Right ventricle myocardium inferior (tissue), 1 donor: ENCODE measurements at places on chromosomes 5 and 9. TPM values are rescaled to one million over a fixed set of nuclear protein-coding genes. Genes with fewer than 3 reads are reported as not detected.
A peak's percentile ranks its signal among the peaks of the same experiment; 100 is the strongest.

DNA sequence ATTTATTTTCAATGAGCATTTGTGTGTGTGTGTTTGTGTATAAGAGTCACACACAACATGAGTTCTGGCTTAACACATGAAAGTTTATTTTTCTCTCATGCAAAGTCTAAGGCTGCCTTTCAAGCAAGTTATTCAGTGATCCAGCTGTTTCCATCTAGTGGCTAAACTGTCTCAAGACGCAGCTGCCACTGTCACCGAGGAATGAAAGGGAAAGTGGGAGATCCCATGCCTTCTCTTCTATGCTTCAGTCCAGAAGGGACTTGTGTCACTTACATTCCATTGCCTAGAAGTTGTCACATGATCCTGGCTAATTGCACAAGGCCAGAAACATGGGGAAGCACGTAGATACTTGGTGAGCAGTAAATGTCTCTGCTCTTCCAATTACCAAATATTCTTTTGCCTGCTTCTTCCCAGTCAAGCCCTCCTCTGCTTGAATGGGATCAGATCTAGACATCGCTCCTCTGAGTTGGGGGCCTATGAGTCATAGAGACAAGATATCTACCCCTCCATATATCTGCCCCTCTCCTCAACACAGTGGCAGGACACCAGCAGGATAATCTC lies 30.4 kb upstream of the SLIT3 start:
- no peak for DNase-seq

The SPINK13 gene
- total RNA-seq, result not detected

- DNase-seq, result no peak
Measured at GRCh38 chr5:27462936-27463335, 424.6 kb upstream of the CDH9 start.

The SEMA5A gene
- 28.6 TPM for total RNA-seq

GRCh38 chr9:130921300-130921988 lies 17.6 kb downstream of the FIBCD1 start:
- DNase-seq, result no peak

DNA sequence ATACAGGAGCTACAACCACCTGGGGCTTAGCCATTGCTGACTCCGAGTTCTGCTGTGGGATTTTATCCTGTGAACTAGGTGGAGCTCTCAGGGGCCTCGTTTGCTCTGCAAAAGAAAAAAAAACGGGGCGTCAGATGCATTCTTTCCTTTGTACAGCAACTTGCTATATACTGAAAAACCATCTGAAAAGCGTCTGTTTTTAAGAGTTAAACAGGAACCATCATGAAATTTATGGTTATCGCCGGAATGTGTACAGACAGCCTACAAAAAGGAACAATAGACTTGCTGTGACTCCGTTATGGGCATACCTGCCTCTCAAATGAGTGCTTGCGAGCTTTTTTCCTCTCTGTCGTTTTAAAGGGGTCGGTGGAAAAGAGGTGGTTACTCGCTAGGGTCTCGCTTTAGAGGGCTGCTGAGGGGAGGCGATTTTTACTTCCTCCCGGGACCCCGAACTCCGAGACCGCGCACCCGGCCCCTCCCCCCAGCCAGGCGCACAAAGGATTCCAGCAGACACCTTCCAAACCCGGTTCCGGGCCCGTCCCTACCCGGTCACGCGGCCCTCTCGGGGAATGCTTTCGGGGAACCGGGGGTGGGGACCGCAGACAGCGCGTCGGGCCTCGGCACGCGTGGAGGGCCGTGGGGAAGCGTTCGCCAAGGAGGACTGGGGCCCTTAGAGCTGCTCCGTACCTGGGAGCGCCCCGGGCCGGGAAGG lies 826 bp downstream of the PAIP1 start:
- DNase-seq, result peak; percentile 81

DNA sequence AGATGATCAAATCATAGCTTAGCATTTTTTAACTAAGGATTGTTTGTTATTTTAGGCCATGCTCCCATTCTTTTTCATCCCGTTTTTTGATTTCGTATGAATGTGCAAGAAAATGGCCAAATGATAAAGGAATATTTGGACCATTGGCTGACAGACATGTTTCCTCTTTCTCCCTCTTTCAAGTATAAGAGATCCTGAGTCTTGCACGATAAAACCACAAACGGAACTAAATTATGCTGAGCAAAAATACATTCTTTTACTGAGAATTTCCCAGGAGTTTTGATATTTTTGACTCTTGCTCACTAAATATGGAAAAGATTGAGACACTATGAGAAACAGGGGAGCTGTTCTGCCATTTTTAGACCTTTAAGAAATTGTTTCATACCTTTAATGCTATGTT lies 90.4 kb upstream of the KLF9 start:
- DNase-seq, result no peak

GRCh38 chr5:90438100-90438499 lies 28.5 kb upstream of the CETN3 start:
- DNase-seq, result no peak

- DNase-seq, result no peak
Measured at GRCh38 chr5:165457859-165458481, 1952.6 kb downstream of the MAT2B start.

DNA sequence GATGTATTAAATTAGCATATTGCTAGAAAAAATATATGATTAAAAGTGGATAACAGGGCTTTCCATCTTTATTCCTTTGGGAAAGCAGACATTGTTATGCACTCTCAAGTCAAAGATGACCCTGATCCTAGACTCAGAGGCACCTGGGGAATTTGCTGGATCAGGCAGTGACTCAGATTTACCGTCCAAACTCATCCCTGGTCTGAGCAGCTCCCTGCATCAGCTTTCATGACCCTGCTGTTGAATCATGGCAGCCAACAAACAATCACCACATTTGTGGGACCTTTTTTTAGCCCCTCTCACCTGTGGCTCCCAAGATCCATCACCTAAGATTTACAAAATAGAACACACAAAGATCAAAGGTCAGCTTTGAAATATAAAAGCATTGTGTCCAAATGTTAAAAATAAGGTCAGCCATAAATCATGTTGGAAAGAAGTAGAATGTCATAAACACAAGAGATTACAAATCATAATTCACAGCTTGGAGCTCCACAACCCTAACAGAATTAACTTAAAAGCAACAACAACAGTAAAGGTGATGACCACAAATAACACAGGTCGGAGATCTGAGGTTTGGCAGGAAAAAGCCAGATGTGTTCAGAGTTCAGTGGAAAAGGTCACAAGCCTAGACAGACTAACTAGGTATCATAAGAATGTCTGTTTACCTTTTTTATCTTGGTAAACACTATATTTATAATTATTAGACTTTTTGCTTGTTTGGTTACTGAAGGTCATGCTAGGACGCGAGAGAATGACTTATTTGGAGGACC lies 55.5 kb downstream of the ZFAND5 start:
- no peak for DNase-seq

The TXNDC8 gene
- total RNA-seq, result not detected

GRCh38 chr5:17257705-17258273 lies 40.4 kb downstream of the BASP1 start:
- DNase-seq, result no peak

The GNAQ gene
- 15.9 TPM for total RNA-seq

The SLC34A3 gene
- not detected for total RNA-seq

The PCDHGA9 gene
- total RNA-seq, result 4.2 TPM

The TARS1 gene
- 67.7 TPM for total RNA-seq

DNA sequence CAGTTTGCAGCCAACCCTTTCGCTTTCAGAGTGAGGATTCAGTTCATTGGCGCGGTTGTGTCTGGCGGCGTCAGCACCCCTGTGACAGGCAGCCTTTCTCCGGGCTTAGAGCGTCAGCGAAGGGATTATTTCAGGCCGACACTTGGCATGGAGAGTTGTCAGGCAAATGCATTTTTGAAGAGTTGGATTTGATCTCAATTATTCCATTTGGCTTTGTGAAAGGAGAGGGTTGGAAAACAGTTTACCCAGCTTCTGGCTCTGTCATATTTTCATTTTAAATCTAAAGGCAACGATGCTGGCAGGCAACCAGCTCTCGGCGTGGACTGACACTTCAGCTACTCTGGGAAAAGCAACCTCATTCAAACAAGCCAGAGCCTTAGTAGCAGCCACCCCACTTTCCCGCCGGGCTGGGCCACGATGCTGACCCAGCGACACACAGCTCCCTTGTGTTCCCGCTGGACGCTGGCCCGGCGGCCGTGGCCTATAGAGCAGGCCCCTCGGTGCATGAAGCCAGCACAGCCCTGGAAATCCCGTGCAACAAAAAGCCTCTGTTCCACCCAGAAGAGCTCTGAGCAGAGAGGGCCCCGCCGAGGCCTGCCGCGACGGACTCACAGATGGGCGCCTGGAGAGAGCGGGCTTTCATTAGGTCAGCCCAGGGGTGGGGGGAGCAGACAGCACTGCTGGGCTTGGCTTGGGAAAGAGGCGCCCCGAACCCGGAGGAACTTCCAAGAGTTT lies 28.9 kb upstream of the LPCAT1 start:
- DNase-seq, result no peak

DNA sequence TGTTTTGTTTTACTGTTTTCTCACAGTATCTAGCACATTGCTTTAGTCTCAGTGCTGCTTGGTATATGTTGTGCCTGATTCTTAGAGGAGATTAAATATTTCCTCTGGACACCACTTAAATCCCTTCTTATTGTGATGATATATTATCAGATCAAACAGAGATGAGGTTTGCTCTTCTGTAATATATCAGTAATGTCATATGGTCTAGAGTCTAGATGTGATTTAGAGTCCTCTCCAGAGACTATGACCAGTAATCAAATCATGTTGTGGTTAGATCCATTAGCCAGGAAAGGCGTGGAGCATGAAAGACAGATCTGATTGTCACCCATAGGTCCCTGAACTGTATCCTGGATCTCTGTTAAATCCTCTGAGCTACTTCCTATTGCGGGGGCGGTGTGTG lies 24.4 kb downstream of the CAMK4 start:
- no peak for DNase-seq

- DNase-seq, result no peak
Measured at GRCh38 chr5:143220748-143221251, 182.7 kb downstream of the NR3C1 start.

DNA sequence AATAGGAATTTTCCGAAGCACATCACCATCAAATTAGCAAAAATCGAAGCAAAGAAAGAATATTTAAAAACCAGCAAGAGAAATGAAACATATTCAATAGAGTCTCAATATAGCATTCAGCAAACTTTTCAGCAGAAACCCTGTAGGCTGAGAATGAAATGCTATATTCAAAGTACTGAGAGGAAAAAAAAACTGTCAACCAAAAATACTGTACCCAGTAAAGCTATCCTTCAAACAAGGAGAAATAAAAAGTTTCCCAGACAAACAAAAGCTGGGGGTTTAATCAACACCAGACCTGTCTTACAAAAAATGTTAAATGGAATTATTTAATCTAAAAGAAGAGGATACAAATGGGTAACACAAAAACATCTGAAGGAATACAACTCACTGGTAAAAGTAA lies 116.0 kb downstream of the TRPM3 start:
- DNase-seq, result no peak

The SLC6A19 gene
- not detected for total RNA-seq

- no peak for DNase-seq
Measured at GRCh38 chr5:15513911-15514310, 13.9 kb downstream of the FBXL7 start.

- DNase-seq, result no peak
Measured at GRCh38 chr5:93359296-93359959, 221.6 kb downstream of the NR2F1-AS1 start.

The BAAT gene
- not detected for total RNA-seq

GRCh38 chr9:125985998-125986655 lies 239.0 kb downstream of the PBX3 start:
- DNase-seq, result no peak

- no peak for DNase-seq
Measured at GRCh38 chr9:34744295-34745221, 34.6 kb upstream of the CCL21 start.

The FOXD4L4 gene
- not detected for total RNA-seq

The OR1J2 gene
- total RNA-seq, result not detected

DNA sequence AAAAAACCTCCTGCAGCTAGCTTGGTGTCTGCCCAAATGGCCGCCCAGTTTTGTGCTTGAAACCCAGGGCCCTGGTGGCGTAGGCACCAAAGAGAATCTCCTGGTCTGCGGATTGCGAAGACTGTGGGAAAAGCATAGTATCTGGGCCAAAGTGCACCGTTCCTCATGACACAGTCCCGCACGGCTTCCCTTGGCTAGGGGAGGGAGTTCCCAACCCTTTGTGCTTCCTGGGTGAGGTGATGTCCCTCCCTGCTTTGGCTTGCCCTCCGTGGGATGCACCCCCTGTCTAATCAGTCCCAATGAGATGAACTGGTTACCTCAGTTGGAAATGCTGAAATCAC lies 83.0 kb upstream of the JAK2 start:
- DNase-seq, result no peak

DNA sequence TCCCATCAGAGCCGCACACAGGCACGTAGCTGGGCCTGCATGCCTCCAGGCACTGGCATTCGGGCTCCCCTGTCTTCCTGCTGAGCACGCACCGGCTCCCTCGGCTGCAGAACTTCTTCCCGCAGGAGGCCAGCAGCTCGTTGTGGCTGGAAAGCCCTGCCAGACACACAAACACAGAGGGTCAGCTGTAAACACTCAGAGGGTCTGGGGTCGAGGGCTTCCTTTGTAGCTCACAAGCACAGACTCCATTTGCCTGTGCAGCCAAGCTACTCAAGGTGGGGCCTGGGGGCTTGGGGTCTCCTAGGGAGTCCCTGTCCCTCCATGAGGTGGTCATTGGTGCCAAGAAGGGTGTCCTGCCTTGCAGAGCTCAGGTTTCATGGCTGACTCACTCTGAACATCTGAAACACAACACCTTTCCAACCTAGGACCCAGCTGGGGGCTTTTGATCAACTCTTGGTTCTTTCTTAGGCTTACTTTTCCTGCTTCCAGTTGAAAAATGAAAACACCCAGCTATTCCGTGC lies 211.4 kb downstream of the FSTL4 start:
- DNase-seq, result no peak

GRCh38 chr9:16670791-16671190 lies 199.7 kb downstream of the BNC2 start:
- no peak for DNase-seq

- no peak for DNase-seq
Measured at GRCh38 chr5:79824444-79824843, 134.8 kb downstream of the CMYA5 start.

The ENTR1 gene
- 23.7 TPM for total RNA-seq

DNA sequence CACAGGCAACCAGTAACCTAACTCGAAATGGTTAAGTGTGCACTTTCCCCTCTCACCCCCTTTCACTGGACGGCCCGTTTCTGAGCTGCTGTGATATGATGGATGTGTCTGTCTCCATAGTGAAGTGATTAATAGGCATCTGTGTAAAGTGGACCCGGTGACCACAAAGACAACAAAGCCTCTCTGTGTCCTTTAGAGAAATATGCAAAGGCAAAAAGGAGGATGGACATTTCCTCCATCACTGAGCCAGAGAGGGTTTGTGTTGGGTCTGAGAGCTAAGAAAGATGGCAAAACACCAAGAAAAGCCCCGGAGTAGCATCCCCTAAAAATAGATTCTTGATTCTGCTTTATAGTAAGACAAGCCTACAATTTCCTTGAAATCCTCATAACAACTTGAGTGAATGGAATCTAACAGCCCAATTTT lies 120.6 kb downstream of the SEMA6A start:
- DNase-seq, result no peak

The FAM120A gene
- total RNA-seq, result 94.1 TPM

The ISL1 gene
- not detected for total RNA-seq

The MEGF9 gene
- total RNA-seq, result 25.2 TPM

The TAS2R1 gene
- not detected for total RNA-seq

GRCh38 chr9:96327694-96328352 lies 25.8 kb upstream of the HSD17B3 start:
- DNase-seq, result no peak

- DNase-seq, result no peak
Measured at GRCh38 chr9:31302620-31303418, 1081.6 kb upstream of the ACO1 start.

The PLK2 gene
- total RNA-seq, result 66.4 TPM

The MEIKIN gene
- not detected for total RNA-seq
